Effector memory CD4-positive, alpha-beta T cell (primary cell): ENCODE measurements at places on chromosomes 1 and 21.

- no peak for DNase-seq
Measured at GRCh38 chr1:236144033-236144432, 1.7 kb downstream of the GPR137B start.

DNA sequence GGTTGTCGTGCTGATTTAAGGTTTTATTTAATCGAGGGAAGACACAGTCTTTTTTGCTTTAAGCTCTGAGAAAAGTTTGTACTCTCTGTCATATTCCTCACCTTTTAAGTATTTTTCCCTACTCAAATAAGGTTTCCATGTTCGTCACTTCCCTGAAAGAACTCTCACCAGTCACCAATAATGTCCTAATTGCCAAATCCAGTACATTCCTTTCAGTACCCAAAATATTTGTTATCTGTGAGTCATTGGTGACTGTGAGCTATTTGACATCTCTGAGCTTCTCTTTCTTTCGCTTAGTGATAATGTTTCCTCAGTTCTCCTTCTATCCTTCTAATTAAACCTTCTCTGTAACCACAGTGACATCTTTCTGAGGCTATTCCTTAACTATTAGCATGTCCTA, 874.2 kb upstream of the ADGRL2 start:
- DNase-seq, result no peak

DNA sequence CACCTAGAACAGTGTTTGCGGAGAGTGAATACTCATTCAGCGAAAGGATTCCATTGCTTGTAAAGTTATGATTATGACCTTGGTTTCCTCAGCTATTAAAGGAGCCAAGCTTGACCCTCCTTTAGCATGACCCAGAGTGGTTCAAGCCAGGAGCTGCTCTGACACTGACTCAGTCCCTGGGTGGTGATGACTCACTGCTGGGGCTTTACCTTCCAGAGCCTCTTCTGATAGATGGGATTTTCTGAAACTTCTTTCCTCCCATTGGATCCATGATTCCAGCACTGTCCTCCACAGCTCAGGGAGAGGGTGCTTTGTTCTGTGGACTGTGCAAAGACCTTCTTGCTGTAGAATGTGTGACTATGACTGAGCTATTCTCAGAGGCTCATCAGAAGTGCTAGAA, 77.4 kb downstream of the S1PR1 start:
- DNase-seq, result no peak

- no peak for DNase-seq
Measured at GRCh38 chr1:111205714-111206050, 5.2 kb upstream of the DENND2D start.

DNA sequence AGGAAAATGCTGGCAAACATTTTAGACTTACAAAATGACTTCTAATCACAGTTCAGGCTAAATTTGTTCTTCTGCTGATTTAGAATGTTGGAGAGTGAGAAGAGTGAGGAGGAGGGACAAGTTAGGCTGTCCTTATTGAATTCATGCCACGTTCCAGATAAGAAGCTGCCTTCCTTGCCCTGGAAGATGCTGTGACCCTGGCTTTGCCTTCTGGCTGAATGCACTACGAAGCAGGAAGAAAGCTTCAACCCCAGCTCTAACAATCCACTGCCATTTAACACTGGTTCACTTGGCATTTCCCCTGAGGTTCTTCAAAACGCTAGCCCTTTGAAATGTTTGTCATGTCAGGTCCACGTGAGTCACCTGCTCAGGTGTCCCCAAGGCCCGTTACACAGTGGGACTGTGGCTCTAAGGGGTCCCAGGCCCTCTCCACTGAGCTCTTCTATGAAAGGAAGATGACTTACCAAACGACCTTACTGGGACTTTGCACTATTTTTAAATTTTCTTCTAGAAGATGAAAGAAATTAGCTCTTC, 30.0 kb upstream of the LRRC8C start:
- DNase-seq, result no peak
